ENCODE measurements at places on chromosomes 4 and X.

- no peak for DNase-seq
Observed at GRCh38 chrX:39112143-39112542, 310.9 kb downstream of the MID1IP1 start.

DNA sequence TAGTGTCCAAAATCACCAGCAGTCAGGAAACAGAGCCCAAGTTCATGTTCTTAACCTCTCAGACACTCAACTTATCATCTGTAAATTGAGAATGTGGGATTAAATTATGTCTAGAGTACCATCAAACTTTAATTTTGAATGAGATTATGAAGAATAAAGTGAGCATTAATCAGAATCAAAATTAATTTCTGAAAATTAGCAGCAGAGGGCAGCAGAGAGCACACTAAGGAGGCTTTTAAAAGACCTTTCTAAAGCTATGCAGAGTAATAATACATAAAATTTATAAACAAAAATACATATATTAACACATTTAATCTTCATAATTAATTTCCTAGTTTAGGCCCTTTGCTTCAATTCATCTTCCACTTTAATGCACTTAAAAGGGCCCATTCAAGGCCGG lies 7.1 kb downstream of the TASL start:
- no peak for DNase-seq

DNA sequence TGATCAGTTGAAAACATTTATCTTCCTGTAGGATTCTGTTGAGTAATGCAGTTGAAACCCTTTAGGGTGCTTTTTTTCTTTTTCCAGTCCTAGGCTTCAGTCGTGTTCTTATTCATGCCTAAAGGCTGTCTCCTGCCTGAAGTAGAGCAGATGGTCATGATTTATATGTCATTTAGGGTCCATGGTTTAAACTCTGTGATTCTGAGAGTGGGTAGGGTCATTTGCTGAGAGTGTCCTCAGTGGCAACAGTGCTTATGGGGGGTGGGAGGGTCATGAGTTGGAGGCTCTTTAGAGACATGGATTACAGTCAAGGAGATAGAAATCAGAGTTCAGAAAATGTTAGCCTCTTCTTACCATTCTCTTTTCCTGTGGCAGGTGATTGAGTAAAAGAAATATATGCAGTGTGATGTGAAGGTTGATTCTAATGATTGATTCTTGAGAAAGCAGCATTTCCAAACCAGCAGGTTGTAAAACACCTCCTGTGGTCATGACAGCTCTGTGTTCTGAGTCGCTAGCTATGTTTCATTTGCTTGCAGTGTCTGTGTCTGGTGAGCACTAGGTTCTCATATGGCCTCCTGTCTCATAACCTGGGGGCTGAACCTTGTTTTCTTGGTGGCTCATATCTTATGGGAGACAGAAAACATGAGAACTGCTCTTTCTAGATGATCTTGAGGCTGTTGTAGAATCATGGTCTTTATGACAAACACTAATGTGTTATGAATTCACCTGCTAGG lies 60.4 kb downstream of the JADE1 start:
- no peak for DNase-seq

- no peak for DNase-seq
Observed at GRCh38 chrX:118824173-118824730, 628 bp downstream of the ZCCHC12 start.

DNA sequence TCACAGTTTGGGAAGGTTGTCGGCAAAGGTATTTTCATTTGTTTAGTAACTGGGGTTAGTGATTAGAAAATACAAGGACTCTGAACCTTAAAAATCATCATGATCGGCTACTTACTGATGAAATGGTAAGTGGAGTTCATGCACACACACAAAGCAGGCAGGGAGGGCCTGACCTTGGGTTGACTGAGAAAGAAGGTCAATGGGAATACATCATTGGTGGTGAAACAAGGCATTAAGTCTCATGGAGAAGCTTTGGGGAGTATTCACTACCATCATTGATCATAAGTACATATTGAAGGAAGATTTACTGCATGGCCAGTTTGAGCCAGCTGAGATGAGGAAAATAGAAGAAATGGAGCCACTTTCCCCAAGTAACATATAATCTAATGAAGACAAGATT lies 74.4 kb downstream of the LUZP4 start:
- DNase-seq, result no peak

DNA sequence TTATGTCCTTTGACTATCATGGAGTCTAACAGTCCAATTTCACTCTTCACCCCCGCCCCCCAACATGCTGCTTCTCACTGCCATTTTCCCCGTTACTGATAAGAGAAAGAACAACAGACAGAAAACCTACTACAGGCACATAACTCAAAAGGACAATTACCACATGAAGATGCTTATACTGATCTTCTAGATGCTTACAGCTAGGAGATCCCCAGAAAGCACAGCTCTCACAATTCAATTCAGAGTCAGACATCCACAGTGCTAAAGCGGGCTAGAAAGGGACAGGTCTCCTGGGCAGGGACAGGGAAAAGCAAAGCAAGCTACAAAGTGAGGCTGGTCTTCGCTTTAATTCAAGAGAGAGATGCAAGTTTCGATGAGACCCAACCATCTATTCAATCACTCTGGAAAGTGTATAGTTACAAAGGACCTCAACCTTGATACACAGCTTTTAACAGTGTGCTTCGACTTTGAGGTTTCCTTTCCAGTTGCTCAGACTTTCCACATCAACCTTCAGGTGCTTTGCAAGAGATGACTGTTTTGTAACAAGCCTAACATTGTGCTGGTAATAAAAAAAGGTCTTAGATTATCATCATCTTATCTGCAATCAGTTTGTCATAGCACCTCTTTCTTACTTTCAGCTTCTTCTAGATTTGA lies 60.9 kb downstream of the LEF1 start:
- no peak for DNase-seq

DNA sequence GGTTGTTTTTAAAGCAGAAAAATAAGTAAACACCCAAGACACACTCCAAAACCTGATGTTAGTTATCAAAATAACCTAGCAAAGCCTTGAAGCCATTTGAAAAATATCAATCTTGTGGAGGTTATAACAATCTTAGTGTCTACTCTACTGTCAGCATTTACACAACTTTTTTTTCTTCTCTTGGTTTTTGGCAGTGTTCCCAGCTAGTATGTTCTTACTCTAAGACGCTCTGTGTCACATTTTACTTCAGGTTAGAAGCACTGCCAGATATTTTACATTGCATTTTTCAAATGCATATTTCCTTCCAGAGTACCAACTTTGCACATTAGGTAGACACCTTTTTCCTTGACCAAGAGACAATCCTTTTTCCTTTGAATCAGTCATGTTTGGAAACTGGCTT lies 114.0 kb upstream of the INPP4B start:
- DNase-seq, result no peak

DNA sequence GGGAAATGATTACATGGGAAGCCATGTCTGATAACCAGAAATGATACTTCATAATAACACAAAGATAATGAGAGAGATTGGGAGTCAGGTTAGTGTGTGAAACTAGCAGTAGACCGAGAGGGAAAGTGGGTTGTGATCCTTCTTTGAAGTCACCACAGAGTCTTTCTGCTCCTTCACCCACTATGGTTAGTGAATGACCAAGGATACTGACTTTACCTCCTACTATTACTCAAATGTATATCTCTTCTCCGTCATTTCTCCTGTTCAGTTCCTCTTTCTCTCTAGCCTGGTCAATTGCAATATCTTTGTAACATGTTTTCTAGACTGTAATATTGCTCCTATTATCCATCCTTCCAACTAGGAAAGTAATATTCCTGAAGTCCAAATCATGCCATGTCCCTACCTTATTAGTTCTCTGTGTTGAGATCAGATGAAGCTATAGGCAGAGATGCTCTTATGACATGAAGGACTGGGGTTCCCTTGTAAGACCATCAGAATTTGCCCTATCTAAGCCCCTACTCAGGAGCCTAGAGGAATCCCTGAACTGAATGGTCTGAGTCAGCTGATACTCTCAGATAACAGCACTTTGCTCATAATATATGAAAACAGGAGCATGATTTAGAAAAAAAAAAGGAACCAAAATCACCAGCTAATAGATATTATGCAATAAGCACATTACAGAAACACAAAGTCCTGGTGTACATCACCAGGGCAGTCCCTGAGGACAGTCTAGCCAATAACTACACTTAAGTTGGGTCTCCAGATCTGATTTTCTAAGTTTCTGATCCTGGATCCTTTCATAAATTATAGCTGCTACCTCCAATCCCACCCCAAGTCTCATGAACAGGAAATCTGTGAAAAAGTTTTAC lies 81.2 kb downstream of the SHROOM3 start:
- DNase-seq, result no peak

DNA sequence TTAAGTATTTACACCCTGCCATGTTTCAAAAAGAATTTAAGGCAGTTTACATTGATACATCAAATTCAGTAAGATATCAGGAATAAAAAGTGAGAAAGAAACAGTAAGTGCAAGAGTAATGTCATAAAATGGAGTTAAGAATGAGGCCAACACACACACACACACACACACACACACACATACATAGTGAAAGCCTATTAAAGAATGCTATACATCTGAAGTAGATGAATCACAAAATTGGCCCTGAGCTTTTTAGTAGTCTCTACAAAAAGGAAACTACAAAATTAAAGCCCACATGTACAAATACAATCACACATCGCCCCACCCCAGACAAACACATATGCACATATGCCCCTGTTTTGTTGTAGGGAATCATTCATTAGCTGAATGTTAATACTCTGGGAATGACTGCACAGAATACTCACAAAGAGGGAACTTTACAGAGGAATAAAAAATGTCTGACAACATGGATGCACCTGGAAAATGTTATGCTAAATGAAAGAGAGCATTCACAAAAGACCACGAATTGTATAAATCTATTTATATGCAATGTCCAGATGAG lies 428.8 kb downstream of the IL15 start:
- DNase-seq, result no peak

- DNase-seq, result no peak
Observed at GRCh38 chr4:37126051-37126450, 118.5 kb upstream of the NWD2 start.

- no peak for DNase-seq
Observed at GRCh38 chr4:9962611-9963314, 58.5 kb downstream of the SLC2A9 start.

Measured in COR-L47 (cell line).